Central memory CD4-positive, alpha-beta T cell (primary cell): ENCODE measurements at places on chromosomes 7 and 10.

DNA sequence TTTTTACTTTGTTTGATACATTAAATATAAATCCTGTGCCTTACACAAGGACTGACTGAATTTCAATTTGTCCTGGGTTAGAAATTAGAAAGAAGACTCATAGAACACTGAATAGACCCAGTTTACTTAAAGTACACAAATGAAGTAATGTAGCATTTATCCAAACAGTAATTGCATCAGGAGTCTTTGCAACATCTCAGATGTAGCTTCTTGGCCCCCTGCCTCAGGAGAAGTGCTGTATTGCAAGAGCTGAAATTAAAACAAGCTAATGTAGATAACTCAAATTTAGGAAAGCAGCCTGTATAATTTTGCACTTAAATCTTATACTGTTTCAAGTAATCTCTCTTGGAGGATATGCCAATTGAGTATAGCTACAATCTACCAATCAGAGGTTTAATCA, 54.3 kb upstream of the KCND2 start:
- DNase-seq = no peak

DNA sequence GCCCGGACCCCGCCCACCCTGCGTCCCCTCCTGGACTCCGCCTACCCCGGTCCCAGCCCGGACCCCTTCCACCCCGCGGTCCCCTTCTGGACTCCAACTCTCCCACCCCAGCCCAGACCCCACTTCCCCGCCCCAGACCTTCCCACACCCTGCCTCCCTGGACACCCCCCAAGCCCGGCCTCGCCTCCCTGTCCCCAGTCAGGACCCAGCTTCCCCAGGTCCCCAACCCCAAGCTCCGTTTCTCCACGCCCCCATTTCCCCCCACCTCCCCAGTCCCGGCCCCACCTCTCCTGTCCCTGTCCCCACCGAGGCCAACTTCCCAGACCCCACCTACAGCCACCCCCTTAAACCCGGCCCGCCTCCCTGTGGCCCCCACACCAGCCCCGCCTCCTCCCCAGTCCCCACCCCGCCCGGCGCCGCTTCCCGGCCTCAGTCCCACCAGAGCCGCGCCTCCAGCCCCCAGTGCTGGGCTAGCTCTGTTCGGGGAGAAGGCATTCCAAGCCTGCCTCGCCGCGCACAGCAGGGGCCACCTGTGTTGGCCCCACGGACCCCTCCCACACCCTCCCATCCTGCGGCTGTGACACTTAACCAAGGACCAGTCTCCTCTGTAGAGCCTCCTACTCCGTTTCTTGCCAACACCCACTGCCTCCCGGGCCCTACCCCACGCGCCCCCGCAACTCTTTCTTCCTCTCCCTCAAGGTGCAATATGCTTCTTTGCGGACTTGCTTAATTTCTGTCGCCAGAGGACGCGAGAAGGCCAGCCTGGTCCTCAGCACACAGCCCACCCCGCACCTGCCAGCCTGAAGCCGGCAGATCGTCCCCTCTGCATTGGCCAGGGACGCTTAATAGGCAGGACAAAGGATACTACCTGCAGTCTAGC, 736 bp upstream of the ITIH5 start:
- DNase-seq = no peak

- no peak for DNase-seq
These were observed 6.2 kb upstream of the TLX1 start for GRCh38 chr10:101124933-101125332.

DNA sequence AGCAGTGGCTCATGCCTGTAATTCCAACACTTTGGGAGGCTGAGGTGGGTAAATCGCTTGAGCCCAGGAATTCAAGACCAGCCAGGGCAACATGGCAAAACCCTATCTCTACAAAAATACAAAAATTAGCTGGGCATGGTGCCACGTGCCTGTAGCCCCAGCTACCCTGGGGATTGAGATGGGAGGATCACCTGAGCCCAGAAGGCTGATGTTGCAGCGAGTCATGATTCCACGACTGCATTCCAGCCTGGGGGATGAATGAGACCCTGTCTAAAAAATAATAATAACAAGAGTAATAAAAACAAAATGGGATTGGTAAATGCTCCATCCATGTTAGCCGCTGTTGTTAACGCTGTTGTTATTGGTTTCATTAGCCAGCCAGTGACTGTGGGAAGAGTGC, 1.3 kb upstream of the HKDC1 start:
- no peak for DNase-seq

GRCh38 chr10:77210645-77211044, 427.0 kb downstream of the KCNMA1 start:
- no peak for DNase-seq
